ENCODE measurements at places on chromosomes 3 and 15.

DNA sequence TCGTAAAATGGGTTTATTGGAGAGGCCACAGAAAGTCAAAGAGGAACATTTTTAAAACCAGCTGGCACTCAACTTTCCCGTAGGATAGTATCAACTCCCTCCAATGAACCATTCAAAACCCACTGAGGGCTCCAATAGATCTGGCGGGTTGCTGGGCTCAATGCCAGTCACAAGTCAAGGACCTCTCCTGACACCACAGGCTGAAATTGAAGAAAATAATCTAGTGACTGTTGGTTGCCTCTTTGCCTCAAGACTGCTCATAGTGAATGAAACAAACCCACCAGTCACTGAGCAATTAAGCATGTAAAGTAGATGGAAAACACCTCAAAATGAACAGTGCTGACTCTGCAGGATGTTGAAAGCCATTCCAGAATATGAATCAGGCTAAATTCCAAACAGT is 500.6 kb upstream of the AGTR1 start:
- DNase-seq, result no peak

- no peak for DNase-seq
These were observed 4.3 kb upstream of the SUCNR1 start for GRCh38 chr3:151869181-151869580.

- DNase-seq, result no peak
These were observed 298 bp downstream of the BCL2L10 start for GRCh38 chr15:52112203-52112750.

- DNase-seq, result no peak
These were observed 31.3 kb upstream of the FOXP1 start for GRCh38 chr3:71614869-71615268.

DNA sequence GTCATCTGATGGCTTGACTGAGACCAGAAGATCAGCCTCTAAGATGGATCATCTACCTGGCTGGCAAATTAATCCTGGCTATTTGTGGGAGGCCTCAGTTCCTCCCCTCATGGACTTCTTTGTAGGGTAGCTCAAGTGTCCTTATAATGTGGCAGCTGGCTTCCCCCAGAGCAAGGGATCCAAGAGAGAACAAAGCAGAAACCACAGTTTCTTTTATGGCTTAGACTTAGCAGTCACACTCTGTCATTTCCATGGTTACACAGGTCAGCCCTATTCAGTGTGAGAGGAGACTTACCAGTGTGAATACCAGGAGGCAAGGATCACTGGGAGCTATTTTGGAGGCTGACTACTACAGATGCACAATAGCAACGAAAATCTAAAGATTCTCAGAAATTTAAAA is 15.3 kb upstream of the ARL14 start:
- DNase-seq, result peak; percentile 56

DNA sequence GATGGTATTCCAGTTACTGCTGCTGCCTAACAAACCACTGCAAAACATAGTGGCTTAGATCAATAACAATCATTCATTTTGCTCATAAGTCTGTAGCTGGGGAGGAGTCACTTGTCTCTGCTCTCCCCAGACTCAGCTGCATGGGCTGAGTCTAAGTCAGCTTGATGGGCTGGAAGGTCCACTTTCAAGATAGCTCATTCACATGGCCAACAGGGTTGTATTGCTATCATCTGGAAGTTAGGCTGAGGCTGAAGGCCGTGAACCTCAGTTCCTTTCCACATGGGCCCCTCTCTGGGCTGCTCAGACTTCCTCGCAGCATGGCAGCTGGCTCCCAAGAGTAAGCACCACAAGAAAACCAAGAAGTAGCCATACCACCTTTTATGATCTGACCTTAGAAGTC is 28.7 kb upstream of the BFSP2 start:
- DNase-seq, result no peak

GRCh38 chr3:157290766-157291165 is 130.8 kb upstream of the CCNL1 start:
- peak; percentile 82 for DNase-seq

- no peak for DNase-seq
These were observed 13.1 kb upstream of the SAMMSON start for GRCh38 chr3:69986419-69986818.

DNA sequence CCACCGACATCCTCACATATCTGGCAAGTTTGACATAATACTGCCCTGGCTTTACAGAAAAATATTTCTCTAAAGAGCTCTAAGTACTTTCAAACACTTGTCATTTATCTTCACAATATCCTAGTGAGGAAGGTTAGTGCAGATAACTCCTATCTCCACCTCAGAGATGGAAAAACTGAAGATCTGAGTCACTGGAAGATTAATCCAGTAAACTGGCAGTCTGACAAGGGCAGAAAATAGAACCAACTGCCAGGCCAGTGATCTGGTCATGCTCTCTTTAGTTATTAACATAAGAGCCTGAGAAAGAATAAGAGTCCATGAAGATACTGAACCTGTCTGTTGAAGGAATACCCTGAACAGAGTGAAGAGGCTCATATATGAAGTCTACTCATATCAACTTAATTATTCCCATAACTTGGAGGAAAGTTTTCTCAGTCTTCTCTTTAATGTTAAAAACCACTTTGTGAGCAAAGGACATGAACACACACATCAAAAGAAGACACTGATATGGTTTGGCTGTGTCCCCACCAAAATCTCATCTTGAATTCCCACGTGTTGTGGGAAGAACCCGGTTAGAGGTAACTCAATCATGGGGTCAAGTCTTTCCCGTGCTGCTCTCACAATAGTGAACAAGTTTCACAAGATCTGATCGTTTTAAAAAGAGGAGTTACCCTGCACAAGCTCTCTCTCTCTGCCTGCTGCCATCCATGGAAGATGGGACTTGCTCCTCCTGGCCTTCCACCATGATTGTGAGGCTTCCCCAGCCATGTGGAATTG is 61.4 kb downstream of the GOLIM4 start:
- peak; percentile 92 for DNase-seq

DNA sequence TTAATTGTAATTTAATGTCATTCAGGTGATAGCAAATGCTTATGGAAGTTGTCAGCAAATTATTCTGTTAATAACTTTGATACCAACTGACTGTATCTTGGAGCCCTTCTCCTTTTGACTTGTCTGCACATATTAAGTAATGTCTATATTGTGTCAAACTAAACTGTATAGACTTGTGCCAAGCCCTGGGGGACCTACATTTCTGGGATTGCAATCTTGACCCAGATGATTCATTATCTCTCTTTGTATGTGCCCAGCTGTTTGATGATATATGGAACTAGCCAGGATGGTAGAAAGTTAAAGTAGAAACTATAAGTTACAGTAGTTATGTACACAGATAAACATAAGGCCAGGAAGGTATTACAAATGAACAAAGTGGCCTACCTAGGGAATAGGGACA is 402.8 kb upstream of the RARB start:
- peak; percentile 35 for DNase-seq

DNA sequence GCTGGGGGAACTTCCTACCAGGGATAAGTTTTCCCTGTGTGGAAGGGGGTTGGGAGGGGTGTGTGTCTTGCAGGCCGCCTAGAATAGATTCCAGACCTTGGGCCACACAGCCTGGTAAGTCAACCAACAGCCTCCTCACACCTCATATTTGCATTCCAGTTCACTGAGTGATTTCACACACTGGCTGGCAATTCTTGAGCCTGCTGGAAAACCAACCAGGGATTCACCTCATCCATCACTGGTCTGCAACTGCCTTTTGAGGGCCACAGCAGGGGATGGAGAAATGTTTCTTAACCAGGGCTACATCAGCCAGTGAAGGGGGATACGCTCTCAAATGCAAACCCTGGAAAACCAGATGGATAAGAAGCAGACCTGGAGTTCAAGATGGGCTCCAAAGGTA is 2.0 kb downstream of the FSTL1 start:
- peak; percentile 62 for DNase-seq

DNA sequence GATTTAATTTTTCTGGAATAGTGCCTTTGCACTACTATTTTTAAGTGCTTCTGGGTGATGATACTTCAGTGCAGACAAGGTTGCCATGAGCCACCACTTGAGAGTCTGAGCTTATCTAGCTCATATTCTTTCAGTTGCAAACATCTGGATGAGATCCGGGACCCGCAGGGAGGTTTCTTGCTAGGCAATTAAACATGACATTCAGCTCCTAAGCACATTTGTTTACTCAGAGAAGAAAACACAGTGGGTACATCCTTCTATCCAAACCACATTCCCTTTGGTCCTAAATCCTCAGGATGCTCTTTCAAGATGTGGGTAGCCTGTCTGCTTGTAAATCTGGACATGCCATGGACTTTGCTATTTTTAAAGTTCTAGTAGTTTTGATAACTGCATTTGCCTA is 12.0 kb downstream of the PLSCR1 start:
- no peak for DNase-seq

GRCh38 chr3:18144571-18144970 is 280.6 kb downstream of the SATB1 start:
- DNase-seq, result no peak

GRCh38 chr3:24137958-24138875 is 193.1 kb downstream of the NR1D2 start:
- no peak for DNase-seq

DNA sequence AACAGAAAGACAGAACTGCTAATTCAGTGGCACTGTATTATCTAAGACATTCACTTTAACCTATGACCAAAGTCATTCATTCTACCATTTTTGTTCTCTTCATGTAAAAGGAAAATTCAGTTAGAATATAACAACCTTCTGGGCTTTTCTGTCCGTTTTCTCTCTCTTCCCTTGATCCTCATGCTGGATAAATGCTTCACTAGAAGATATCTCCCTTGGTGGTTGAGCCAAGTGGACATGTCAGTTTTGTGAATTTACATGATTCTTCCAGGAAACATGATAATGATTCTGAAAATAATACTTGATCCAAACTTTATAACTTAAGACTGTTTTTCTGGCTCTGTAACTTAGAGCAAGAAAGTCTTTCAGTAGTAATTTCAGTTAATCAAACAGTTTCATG is 1012.2 kb downstream of the SQOR start:
- DNase-seq, result no peak

- no peak for DNase-seq
These were observed 141.8 kb downstream of the EEFSEC start for GRCh38 chr3:128294999-128295468.

GRCh38 chr3:150527464-150528255 is 18.6 kb downstream of the SERP1 start:
- DNase-seq, result no peak

DNA sequence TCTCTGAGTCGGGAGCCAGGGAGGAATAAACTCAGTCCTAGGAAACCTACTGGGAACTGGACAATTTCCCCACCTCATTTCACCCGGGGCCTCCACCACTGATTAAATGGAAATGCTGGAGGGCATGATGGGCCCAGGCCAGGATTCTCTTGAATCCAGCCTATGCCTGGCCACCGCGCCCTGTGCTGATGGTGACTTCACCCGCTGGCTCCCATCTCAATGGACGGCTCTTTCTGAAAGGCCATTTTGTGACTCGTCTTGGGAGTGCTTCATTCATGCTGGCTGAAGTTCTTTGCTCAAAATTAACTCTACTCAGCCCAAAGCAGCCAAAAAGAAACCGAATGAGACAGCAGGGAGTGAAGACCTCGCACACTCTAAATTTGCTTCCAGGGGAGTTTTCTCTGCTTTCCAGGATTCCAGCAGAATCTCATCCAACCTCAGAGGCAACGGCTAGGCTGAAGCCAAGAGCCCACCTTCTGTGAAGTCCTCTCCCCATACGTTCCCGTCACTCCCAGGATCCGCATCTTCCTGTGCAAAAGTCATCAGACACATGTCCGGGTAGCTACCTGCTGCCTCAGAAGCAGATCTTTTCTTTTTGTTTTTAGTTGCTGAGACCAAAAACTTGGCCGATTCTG is 266.0 kb upstream of the ICE2 start:
- no peak for DNase-seq

GRCh38 chr3:42451546-42452230 is 41.3 kb upstream of the LYZL4 start:
- DNase-seq, result peak; percentile 80

GRCh38 chr3:66394019-66394752 is 106.6 kb downstream of the LRIG1 start:
- no peak for DNase-seq

- DNase-seq, result no peak
These were observed 201.2 kb downstream of the BCHE start for GRCh38 chr3:165635791-165636683.

DNA sequence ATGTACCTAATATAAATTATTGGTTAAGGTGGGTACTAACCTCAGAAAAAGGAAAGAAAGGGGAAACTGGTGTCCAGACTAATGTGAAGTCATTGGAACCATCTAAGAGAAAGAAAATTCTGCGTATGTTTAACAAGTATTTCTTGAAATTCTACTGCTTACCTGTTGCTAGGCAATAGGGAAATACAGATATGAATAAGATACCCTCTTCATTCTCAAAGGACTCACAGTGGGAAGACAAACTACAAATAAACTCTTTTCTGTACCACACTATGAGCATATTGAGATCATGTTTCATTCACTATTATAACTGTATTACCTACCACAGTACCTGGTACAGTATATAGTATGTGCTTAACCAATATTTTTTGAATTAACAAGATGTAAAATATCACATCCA is 140.5 kb upstream of the MLF1 start:
- no peak for DNase-seq

GRCh38 chr15:69299943-69300588 is 1.4 kb downstream of the PAQR5 start:
- DNase-seq, result no peak

- DNase-seq, result no peak
These were observed 16.0 kb downstream of the LRRN1 start for GRCh38 chr3:3815206-3815605.

GRCh38 chr3:39531665-39532064 is 64.2 kb downstream of the MOBP start:
- DNase-seq, result peak; percentile 55

GRCh38 chr3:39262846-39263245 is 17.0 kb downstream of the CX3CR1 start:
- DNase-seq, result no peak

GRCh38 chr3:27521179-27521871 is 37.1 kb upstream of the SLC4A7 start:
- peak; percentile 87 for DNase-seq

GRCh38 chr3:128674161-128674784 is 23.7 kb upstream of the RPN1 start:
- DNase-seq, result no peak

- no peak for DNase-seq
These were observed 7.9 kb downstream of the ACP3 start for GRCh38 chr3:132325103-132325606.

DNA sequence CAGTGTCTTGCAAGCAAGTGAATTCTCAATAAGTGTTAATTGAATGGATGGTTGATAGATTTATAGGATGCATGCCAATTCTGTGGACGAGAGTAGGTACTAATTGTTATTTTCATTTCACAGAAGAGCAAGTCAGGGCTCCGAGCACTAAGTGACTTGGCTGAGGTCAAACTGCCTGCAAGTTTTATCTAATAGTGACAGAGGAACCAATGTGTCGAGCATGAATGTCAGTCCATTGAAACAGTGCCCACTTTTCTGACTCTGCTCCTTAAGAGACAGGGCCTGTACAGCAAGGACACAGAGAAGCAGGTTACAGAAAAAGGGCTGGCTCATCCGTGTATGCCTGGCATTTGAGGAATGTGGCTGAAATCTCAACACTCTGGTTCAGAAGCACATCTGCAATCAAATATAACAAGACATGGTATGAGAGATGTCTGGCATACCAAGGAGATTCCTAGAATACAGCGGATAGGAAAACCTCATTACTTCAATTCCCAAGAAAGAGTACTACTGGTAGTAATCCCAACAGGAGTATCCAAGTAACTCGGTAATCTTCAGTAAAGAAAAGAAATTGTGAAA is 6.0 kb upstream of the B3GNT5 start:
- DNase-seq, result peak; percentile 20

- DNase-seq, result no peak
These were observed 1.2 kb downstream of the CFAP91 start for GRCh38 chr3:119703820-119704531.

- DNase-seq, result no peak
These were observed 6.9 kb upstream of the GHRL start for GRCh38 chr3:10299679-10300078.

- no peak for DNase-seq
These were observed 82.0 kb downstream of the MBNL1 start for GRCh38 chr3:152350776-152351175.

All from RPMI7951 (cell line).